ENCODE measurements at places on chromosomes 5 and 9.

DNA sequence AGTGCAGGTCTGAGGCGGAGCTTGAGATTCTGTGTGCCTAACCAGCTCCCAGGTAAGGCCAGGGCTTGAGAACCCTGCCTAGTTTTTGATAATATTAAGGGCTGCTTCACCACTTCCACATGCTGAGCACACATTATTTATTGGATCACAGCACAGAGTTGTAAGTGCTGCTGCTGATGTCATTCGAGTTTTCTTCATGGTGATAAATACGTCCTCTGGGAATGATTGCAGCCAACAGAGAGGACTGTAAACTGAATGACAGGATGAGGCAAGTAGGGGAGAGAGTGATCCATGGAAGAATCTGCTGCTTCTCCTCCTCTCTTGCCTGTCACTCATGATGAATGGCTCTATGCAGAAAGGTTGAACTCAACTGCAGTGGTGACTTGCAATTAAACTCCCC is 77.9 kb upstream of the VPS13A start:
- no peak for DNase-seq

DNA sequence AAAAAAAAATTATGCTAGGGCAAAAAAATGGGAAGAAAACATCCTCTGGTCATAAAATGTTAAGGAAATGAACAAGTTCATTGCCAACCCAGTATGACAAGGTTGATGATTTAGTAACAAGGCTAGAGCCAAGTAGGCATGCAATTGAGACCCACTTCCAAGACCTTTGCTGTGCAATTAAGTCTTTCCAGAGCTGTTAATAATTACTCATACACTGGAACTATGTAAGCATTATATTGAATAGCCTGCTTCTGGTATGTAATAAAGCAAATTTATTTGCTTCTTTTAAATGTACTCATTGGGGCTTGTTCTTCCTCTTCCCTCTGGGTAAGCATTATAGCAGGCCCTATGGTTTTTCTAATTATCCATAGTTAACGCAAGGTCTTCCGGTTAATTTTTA is 32.5 kb upstream of the SNAPC3 start:
- DNase-seq: no peak

DNA sequence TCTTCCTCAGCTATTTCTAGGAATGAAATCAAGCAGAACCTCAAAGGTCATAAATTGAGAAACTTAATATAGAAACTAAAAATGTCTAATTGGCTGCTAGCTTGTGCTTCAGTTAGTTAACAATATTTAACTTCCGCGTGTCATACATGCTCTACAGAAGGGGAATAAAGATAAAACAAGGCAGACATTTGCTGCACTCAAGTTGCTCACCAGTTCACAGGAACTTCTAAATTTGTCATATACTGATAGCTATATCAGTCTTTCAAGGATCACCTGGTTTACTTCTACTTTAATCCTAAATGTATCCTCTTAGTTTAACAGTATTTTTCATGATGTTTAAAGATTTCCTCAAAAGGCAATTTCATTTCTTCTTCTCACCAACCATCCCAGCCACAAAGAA is 8.4 kb downstream of the CCNH start:
- DNase-seq: no peak

GRCh38 chr9:35076848-35077247 is 2.9 kb downstream of the FANCG start:
- no peak for DNase-seq

GRCh38 chr5:150116667-150117400 is 30.5 kb upstream of the CSF1R start:
- DNase-seq: no peak

- no peak for DNase-seq
Measured at GRCh38 chr5:130923543-130924124, 241.4 kb downstream of the HINT1 start.

GRCh38 chr5:90915393-90915792 is 356.8 kb downstream of the ADGRV1 start:
- no peak for DNase-seq

DNA sequence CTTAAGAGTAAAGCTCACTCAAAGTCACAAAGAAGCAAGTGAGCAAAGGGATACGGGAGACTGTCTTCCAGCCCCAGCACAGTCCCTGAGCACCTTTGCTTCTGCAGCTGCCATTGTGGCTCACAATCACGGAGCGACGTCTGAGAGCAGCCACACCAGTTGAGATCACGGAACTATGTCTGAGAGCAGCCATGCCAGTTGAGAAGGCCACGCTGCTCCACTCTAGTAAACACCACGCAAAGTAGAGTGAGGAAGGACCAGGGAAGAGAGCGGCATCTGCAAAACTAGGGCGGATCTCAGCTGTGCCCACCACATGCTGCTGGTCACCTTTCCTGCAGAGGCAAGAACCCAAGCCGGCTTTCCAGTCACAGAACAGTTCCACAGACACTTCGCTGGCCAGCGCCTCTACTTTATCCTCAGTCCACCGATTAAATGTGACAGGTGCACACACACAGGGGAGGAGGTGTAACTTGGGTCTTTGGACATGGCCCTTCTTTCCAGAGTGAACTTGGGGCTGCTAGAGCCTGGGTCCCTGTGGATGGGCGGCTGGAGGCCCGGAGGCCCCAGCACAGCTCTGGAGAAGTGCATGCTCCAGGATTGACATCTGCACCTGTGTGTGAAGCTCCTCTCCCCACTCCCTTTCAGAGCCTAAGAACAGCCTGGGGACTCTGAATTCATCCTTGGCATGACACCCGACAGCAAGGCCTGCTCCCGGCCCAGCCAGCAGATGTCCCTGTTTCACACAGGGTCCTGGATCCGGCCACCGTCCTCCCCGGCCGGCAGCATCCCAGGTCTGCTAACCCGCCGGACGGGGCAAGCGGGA is 324.9 kb upstream of the IRX4 start:
- no peak for DNase-seq

DNA sequence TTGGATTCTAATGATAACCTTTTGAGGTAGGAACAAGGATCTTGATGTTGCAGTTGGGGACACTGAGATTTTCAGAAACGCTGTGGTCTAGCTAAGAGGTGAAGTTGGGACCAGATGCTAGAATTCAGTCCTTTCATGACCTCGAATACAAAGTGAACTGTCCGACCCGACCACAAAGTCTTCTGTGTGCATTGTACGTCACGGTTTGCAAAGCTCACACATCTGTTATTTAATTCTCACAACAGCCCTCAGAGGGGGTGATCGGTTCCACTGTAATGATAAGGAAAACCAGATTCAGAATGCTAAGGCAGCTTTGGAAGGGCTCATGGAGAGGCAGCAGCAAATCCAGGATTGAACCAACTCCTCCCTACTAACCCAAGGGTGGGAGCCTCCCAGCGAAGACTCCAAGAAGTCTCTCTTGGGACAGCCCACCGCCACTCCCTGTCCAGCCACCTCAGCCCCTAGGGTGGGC is 16.6 kb upstream of the KIF12 start:
- no peak for DNase-seq

DNA sequence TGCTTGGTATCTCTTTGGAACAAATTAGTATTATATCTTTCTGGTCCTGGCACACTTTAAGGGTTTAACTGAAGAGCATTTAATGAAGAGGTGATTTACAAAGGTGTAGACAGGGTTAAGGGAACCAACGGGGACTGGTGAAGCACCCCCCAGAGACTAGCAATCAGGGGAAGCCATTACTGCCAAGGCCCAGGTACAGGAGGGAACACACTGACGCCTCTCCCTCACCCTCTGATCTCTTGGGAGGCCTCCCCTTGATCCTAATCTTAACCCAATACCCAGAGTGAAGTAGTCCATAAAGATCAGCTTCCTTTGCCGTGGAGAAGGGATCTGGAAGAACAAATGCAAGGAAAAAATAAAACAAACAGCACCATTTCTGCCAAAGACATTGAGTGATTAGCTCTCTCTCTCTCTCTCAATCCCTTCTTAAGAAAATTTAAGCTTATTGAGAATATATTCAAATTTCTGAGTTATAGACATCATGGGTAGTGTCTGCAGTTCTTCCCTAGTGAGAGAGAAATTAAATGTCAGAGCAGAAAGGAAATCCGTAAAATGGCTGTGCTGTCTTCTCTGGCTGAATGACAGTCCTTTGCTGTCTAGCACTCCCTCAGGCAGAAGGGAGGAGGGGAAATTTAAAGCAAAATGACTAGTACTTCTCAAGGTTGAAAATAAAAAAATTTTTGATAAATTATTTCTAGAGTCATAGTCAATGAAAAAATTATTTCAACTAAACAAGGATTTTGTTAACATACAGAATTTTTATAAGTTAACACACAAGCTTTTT is 20.0 kb downstream of the F2R start:
- DNase-seq: no peak
